ENCODE measurements at places on chromosomes 16 and 17. TPM values are rescaled to one million over a fixed set of nuclear protein-coding genes. Genes with fewer than 3 reads are reported as not detected.

DNA sequence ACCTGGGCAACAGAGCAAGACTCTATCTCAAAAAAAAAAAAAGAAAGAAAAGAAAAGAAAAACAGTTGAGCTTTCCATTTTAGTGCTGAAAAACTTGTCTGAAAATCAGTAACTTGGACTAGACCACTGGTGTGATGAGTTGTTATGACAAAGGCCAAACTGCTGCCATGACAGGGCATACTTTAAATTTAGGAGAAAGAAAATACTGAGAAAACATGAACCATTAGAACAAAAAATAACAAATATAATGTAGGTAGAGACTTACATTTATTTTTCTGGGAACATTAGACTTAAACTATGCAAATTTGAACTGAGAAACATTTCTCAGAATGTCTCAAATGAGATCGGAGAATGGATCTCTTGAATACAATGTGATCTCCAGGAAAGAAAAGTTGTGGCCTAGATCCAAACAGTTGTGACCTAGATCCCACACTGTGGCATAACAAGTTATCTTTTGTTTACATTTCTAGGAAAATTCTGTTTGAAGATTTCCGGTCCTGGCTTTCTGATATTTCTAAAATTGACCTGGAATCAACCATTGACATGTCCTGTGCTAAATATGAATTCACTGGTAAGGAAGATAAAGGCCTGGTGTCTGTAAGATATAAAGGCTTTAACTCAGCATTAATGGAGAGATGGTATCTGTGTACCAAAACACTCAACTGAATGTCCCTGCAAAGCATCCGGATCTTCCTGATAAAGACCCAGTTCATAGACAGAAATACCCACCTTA is 10.9 kb downstream of the OGFOD1 start:
- DNase-seq: no peak

GRCh38 chr16:23357761-23358290 is 55.7 kb downstream of the SCNN1B start:
- DNase-seq: no peak

DNA sequence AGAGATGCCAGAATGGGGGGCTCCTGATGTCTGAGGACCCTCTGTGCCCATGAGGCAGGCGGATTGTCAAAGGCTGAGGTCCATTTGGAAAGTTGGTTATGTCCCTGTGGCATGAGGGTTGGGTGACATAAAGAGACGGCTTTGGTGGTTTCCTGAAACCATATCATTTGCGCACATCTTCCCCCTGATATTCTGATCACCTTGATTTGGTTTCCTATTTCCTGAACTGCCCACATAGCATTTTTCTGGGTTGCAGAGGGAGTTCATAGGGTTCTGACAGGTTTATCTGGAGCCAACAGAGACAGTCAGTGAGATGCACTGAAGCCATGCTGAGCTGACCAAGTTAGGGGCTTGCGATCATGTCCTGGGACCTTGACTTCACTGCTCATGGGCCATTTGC is 15.7 kb upstream of the RNF222 start:
- DNase-seq: no peak

DNA sequence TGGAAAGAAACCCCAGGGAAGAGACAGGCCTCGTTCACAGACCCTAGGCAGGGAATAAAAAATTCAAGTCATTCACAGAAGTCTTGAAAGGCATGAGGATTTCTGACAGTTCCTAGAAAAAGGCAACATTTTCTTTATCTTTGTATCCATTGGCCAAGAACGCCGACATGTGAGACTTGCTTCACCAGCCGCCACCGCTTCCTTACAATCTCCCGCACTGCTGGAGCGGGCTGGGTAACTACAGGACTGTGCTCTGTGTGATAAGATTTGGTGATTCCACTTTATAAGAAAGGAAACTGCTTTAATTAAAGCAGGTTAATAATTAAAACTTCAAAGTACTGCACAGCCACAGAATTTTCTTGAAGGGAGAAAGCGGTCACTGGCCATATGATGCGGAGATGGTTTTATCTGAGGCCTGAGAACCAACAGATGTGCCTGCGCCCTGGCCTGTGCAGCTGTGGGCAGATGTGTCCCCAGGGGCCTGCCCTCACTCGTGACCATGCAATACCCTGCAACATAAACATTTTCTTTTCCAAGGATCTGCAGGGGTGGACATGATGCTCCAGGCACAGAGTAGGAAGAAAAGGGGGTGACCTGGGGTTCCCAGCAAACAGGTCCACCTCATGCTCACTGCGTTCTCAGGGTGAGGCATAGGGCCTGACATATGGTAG is 13.0 kb upstream of the LGALS3BP start:
- no peak for DNase-seq

The CCNF gene
- total RNA-seq: 21.2 TPM

The DBNDD1 gene
- total RNA-seq: 5.0 TPM

- no peak for DNase-seq
Observed at GRCh38 chr17:2989855-2990254, 73.6 kb downstream of the OR1D5 start.

- DNase-seq: no peak
Observed at GRCh38 chr16:22316411-22316811, 19.2 kb downstream of the POLR3E start.

DNA sequence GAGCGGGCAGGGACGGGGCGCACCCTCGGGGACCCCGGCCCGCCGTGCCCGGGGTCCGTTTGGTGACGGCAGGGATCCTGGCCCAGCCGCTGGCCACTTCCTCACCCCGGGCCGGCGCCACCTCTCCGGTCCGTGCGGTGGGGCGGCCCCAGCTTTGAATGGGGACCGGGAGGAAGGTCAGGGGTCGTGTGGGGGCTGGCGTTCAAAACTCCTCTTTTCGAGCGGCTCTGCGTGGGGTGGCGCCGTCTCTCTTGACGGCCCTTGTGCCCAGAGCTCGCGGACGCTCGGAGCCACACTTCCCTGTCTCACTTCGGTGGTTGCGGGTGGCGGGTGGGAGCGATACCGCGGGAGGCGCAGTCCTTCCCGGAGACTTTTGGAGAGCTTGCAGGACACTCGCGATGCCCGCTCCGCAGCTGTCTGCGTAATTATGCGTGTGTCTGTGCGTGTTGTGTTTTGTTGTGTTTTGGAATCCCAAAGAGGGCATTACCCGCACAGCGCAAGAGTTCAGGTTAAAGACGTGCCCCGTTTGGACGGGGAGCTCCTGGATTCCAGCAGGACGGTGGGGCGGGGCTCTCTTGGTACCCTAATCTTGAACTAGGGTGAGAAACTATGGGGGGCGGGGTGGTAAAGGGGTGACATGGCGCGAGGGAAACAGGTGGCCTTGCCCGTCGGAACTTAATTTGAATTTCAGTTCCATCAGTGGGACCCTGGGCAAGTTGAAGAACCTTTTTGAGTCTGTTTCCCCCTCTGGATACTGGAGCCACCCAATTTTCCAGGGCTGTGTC is 637 bp downstream of the PLCG2 start:
- DNase-seq: no peak

- no peak for DNase-seq
Observed at GRCh38 chr16:78040396-78040795, 18.0 kb downstream of the CLEC3A start.

GRCh38 chr17:37830151-37830993 is 85.5 kb upstream of the HNF1B start:
- no peak for DNase-seq

- DNase-seq: no peak
Observed at GRCh38 chr16:57873218-57873617, 70.9 kb upstream of the KIFC3 start.

DNA sequence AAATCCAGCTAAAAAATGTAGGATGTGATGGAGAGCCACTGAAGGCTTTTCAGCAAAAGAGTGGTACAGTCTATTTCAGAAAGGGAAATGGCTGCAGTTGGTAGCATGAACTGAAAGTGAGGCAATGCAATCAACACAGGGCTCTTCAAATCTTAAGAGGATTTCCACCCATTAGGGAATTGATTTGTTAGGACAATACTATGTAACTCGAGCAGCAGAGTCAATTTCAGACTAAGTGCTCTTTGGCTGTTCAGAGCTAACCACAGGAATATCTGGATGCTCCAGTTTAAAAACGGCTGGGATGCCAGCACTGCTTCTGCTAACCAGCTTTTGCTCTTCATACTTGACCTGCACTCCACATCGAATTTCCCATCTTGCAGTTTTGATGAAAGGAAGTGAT is 24.6 kb downstream of the CACNG1 start:
- no peak for DNase-seq

DNA sequence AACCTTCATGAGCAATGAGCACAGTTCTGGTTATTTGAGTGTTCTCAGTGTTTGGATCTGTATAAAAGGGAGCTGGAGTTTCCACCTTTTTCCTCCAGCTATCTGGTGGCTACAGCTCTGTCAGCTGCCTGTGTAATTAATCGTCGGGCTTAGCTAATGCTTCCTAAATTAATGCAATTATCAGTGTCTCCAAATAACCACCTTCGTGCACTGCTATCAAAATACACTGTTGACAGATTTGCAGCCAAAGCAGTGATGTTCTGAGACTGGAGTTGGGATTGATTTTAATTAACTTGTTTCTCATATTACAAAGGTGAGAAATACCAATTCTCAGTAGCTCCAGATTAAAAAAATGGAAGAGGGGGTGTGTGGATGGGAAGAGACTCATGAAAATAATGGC is 325.8 kb downstream of the CBLN1 start:
- DNase-seq: no peak

- no peak for DNase-seq
Observed at GRCh38 chr16:1651974-1652312, 26.1 kb upstream of the JPT2 start.

DNA sequence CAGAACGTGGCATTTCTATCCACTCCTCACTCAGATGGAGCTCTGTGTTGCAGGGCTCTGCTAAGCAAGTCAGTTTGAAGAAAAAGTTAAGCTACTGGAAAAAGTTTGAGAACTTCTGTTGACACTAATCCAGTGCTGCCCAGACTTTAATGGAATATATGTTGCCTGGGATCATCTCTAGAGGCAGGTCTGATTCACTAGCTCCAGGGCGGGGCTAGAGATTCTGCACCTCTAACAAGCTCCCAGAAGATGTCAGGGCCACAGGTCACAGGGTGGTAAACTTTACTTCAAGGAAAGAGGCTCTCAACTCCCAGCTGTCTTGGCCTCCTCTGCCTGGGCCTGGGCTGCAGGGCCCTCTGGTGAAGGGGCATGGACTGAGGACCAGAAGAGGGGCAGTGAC is 6.8 kb downstream of the TTYH2 start:
- DNase-seq: no peak

- DNase-seq: no peak
Observed at GRCh38 chr17:59073972-59074371, 32.7 kb downstream of the TRIM37 start.

DNA sequence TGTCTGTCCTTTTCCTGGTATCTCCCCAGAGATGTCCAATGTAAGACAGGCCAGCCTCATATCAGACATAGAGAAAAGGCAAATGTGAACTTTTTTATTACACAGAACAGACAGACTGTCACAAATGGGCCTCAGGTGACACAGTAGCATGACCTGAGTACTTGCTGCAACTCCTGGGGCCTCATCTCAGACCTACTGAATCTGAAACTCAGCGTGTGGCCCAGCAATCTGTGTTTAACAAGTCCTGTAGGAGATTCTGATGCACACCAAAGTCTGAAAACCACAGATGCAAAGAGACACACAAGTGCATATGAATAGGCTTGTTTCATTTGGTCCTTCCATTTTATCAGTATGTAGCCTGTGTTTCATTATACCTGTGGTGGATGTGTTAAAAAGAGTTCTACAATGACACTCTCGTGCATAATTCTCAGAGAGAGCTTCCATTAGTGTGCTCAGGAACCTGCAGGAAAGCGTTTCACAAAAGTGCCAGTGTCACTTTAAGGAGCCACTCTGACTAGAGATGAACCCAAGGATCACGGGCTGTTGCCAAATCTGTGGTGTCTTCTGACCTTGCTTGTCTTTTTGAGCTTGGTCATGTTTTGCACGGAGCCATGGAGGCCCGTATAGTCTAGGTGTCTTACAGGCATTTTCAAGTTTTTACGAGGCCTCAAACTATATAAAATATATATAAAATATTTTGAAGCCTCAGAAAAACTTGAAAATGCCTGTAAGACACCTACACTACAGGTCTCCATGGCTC is 33.8 kb upstream of the NF1 start:
- no peak for DNase-seq

GRCh38 chr16:33877-34647 is 19.3 kb downstream of the POLR3K start:
- DNase-seq: no peak

Measured in NCI-H460 (cell line).